ENCODE measurements at places on chromosomes 13 and 19. TPM values are rescaled to one million over a fixed set of nuclear protein-coding genes. Genes with fewer than 3 reads are reported as not detected.
A peak's percentile ranks its signal among the peaks of the same experiment; 100 is the strongest.

DNA sequence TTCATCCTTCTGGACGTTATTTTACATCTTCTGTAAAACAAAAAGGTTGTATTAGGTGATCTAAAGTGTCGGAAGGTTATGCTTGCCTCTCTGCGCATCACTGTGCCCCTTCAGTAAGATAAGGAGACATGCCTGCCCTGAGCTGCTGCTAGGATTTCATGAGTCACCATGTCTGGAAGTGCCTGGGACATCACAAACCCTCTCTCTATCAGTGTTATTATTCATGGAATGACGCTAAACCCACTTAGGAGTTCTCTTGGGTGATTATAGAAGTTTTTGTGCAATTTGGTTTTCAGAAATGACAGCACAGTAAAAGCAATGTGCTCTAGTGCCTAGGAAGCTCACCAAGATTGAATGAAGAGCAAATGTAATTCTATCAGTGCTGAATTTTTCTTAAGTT, 617.7 kb downstream of the DCT start:
- H3K27ac ChIP-seq = no peak overlapping the region
- H3K4me1 ChIP-seq = no peaks in the 10 kb centered on the region
- H3K27me3 ChIP-seq = no peaks in the 10 kb centered on the region
- no peak overlapping the region for H3K4me3 ChIP-seq
- no peak for DNase-seq

DNA sequence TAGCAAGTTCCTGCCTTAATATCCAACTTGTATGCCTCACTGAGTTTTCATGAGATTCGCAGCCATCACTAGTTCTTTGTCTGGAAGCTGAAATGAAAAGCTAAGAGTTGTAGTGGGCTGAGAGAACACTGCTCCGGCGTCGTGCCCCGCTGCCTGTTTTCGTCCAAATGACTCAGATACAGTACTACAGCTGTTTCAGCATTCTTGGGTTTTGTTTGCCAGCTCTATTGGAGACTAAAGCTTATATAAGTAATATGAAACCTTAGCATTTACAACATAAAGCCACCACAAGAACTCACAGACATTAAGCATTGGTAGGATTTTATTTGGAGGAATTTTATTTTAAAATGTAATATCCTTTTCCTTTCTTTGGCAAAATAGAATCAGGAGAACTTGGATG, 299.7 kb downstream of the DLEU7 start:
- H3K4me1 ChIP-seq = no peaks in the 10 kb centered on the region
- no peak for DNase-seq
- no peak overlapping the region for H3K4me3 ChIP-seq
- no peak overlapping the region for H3K27ac ChIP-seq
- no peaks in the 10 kb centered on the region for H3K27me3 ChIP-seq
- H3K36me3 ChIP-seq = no peaks in the 10 kb centered on the region

GRCh38 chr19:57406516-57407123, 4.3 kb upstream of the ZNF17 start:
- no peak overlapping the region for H3K27ac ChIP-seq
- no peaks in the 10 kb centered on the region for H3K36me3 ChIP-seq
- no peak overlapping the region for H3K4me3 ChIP-seq
- no peaks in the 10 kb centered on the region for H3K4me1 ChIP-seq
- DNase-seq = peak; percentile 82
- H3K27me3 ChIP-seq = no peaks in the 10 kb centered on the region

TRPM4 gene
- total RNA-seq = 21.4 TPM

Data from adrenal gland (tissue), 19 donors.